ENCODE measurements at places on chromosomes 6 and 20.

DNA sequence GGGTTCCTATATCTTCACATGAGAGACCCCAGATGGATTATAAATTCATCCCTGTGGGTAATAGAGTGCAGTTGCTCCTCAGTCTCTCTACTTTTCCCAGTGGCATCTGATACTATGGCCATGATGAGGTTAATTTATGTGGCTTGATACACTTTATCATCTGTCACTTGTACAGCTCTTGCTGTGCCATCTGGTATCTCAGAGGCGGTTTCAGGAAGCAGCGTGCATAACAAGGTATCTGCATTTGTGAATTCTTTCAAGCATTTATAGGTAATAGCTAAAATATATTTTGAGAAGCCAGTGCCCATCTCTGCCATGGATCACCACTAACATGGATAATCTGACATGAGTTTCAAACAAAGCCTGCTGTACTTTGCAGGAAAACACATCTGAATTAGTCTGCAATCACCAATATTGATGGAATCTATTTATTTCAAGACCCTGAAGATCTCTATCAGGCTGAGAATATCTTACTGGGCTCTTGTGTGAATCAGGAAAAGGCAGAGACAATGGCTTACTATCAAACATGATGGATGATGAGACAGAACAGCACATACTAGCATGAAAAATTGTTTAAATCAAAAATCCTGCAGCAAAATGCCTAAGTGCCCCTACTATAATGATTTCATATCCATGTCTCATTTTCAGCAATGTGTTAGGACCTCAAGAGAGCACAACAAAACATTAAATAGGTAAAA is 548.7 kb upstream of the MAP3K7 start:
- DNase-seq: no peak

GRCh38 chr20:37333130-37333847 is 12.7 kb upstream of the SRC start:
- DNase-seq: no peak

DNA sequence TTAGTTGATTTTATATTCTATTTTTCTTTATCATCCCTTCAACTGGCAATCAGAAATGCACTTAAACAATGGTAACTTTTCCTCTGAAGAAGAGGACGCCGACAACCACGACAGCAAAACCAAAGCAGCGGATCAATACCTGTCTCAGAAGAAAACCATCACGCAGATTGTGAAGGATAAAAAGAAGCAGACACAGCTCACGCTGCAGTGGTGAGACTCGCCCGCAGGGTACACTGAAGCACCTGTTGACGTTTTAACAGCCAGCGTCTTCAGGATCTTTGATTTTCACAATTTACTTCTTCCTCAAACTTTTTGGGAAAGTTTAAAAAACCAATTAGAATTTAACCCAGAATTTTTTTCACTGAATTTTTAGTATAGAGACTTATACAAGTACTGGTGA is 701 bp downstream of the RFX6 start:
- no peak for DNase-seq

- no peak for DNase-seq
Observed at GRCh38 chr6:131807321-131807643, 538 bp upstream of the ENPP1 start.

DNA sequence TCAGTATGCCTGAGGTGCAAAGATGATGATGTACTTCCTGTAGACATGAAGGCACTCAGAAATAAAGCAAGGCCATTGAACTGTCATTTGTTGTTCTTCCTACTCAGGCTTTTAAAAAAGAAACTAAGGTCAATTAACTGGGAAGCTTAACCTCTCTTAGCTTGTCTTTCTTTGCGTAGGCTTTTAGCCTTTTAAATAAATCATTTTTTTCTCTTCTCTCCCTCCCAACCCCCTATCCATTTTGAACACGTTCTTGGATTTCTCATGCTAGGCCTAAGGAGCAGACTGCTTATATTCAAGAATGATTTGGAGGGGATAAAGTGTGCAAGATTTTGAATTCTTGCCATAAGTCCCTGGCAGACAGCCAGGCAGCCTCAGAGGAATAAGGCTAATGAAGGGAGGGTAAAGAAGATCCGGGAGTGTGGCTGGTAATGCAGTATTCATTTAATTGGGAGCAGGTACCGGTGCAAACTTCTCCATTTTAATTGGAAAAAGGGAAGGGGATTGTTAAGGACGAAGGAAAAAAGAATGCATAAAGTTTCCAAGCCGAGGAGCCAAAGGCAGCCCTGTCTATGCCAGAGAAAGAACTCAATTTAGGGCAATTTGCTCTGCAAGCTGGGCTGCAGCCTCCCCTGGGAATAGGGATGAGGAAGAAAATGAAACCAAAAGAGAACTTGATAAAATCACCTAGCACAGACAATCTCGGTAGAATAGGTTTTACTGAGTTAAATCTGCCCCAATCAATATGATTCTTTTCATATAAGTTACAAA is 343.8 kb upstream of the MMS22L start:
- peak; percentile 11 for DNase-seq

- DNase-seq: no peak
Observed at GRCh38 chr6:90803956-90804355, 217.1 kb upstream of the MAP3K7 start.

DNA sequence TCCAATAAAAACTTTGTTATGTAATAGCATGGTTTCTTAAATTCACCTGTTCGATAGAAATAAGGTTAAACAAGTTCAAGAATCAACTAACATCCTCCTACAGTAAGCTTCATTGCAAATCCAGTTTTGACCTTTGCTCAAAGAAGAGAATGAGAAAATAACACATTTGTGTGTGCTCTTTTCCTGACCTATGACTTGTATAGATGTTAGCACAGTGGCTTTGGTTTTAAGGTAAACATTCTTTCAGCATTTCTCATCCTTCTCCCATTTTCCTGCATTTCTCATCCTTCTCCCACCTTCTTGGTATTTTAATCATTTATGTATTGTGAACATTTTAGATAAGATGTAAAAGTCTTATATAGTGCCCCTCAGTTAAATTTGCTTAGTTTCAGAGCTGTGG is 73.9 kb downstream of the PLCB1 start:
- peak; percentile 6 for DNase-seq

DNA sequence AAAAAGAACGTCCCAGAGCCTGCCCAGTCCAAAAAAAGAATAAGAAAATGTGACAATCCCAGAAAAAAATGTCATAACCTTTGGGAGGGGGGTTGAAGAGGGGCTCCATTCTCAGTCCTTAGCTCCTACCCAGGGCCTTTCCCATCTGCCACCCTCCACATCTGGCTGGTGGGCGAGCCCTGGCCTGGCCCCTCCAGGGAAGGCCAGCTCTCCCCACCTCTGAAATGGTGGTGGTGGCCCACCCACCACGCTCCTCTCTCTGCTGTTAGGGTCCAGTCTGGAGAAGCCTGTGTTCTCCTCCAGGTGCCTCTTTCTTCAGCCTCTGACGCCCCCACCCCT is 415 bp downstream of the RGS19 start:
- DNase-seq: no peak

DNA sequence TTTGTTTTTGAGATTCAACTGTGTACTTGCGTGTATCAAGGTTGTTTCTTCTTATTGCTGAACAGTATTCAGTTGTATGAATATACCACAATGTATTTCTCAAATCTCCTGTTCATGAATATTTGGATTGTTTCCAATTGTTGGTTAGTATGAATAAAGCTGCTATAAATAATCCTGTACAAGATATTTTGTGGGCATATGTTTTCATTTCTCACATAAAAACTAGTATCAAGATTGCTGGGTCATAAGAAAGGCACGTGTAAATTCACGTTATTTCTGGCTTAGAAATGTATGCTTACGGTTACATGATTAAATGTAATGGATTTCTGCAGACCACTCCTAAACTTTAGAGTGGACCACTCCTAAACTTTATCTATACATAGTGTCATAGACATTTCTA is 96.6 kb downstream of the BTBD3 start:
- no peak for DNase-seq

DNA sequence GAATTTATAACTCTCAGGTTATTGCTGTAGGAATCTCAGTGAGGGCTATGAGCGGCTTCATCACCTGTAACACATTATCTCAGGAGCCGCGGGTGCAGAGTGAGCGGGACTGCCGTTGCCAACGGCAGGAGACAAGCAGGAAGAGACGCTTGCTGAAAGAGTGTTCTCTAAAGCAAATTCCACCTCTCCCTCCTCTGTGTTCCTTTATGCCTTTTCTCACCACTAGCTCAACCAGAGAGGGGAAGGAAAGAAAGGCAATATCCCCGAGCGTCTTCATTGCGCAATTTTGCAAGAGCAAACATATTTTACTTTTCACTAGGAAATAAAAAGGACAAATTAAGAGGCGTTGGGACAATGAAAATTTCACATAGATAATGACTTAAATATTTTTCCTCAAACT is 185.2 kb upstream of the EXOC2 start:
- no peak for DNase-seq
